ENCODE measurements at places on chromosomes 2 and 18. TPM values are rescaled to one million over a fixed set of nuclear protein-coding genes. Genes with fewer than 3 reads are reported as not detected.

DNA sequence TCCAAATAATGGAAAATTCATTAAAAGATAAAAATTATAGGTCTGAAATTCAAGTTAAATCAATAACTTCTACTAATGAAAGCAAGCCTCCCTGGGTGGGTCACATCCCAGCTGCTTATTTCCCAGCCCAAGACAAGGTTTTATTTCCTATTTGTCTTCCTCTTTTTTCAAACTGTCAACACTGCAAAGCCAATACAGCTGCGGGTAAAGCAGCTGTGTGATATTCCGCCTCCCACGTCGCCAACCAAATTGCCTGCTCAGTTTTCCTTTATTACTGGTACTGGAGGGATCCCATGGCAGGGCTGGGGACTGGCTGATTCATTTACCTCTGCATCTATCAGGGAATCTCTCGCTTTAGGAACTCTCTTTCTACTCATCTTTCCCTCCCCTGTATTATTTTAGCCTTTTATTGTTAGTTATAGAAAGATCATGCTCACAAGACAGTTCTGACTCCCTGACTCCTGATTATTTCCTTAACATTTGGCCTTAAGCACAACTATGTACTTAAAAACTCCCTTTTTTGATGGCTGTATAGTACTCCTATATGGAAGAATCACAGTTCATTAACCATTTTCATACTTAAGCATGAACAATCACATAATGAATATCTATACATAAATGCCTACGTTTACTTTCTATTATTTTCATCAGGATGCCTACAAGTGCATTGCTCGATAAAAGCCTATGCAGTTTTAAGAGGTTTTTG is 253.1 kb downstream of the CDCA7 start:
- H3K4me3 ChIP-seq: no peak overlapping the region
- H3K4me1 ChIP-seq: no peaks in the 10 kb centered on the region
- no peak for DNase-seq
- no peaks in the 10 kb centered on the region for H3K36me3 ChIP-seq
- no peaks in the 10 kb centered on the region for H3K27me3 ChIP-seq

DNA sequence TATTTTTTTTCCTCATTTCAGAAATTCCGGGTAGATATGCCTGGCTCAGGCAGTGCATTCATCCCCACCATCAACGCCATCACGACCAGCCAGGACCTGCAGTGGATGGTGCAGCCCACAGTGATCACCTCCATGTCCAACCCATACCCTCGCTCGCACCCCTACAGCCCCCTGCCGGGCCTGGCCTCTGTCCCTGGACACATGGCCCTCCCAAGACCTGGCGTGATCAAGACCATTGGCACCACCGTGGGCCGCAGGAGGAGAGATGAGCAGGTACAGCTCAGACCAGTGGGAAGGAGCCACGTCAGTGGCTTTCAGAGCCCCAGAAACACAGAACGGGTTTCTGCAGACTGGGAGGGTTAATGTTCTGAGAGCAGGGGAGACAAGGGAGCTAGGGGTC is 11.4 kb downstream of the FOSL2 start:
- no peaks in the 10 kb centered on the region for H3K27me3 ChIP-seq
- peaks cover 89% of the 10 kb centered on the region for H3K4me1 ChIP-seq
- H3K27ac ChIP-seq: no peak overlapping the region
- H3K4me3 ChIP-seq: no peak overlapping the region

- H3K36me3 ChIP-seq: no peaks in the 10 kb centered on the region
- no peak for DNase-seq
- H3K27ac ChIP-seq: no peak overlapping the region
- H3K4me1 ChIP-seq: no peaks in the 10 kb centered on the region
- no peak overlapping the region for H3K4me3 ChIP-seq
Measured at GRCh38 chr18:8847066-8847755, 141.9 kb downstream of the MTCL1 start.

The ERMN gene
- not detected for total RNA-seq

- H3K4me1 ChIP-seq: peaks cover 49% of the 10 kb centered on the region
- no peaks in the 10 kb centered on the region for H3K36me3 ChIP-seq
- DNase-seq: no peak
- H3K4me3 ChIP-seq: no peak overlapping the region
- peak overlapping the region; percentile 96 for H3K27ac ChIP-seq
- no peaks in the 10 kb centered on the region for H3K27me3 ChIP-seq
Measured at GRCh38 chr2:9178110-9178903, 28.3 kb upstream of the ASAP2 start.
